ENCODE measurements at places on chromosomes 3 and 15. TPM values are rescaled to one million over a fixed set of nuclear protein-coding genes. Genes with fewer than 3 reads are reported as not detected.

GRCh38 chr3:174408310-174408709, 450.8 kb upstream of the NAALADL2 start:
- DNase-seq: no peak

DNA sequence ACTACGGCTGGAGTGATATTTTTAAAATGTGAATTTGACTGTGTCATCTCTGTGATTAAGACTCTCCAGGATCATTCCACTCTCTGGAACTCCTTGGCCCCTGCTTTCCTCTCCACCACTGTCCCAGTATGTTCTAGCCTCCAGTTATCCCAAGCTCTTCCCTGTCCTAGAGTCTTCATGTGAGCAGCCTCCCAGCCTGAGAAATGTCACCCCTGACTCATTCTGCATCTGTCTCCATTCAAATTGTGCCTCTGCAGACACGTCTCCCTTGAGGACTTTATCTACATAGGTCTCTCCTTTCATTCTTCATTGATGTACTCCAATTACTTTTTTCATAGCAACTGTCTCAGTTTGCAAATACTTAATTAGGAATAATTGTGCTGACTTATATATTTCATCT, 317.7 kb upstream of the ADAMTS9 start:
- no peak for DNase-seq

ZNF609 gene
- total RNA-seq: 34.1 TPM

GRCh38 chr3:122415762-122416654, at the start of gene WDR5B:
Gene WDR5B, minus strand, starts transcription at chr3:122416062. Its CDS starts 534 bp downstream, at chr3:122415528.
- peak; percentile 99 for DNase-seq
